ENCODE measurements at places on chromosomes 1 and 21.

GRCh38 chr1:67458663-67459062, 28.5 kb upstream of the SERBP1 start:
- DNase-seq: no peak

DNA sequence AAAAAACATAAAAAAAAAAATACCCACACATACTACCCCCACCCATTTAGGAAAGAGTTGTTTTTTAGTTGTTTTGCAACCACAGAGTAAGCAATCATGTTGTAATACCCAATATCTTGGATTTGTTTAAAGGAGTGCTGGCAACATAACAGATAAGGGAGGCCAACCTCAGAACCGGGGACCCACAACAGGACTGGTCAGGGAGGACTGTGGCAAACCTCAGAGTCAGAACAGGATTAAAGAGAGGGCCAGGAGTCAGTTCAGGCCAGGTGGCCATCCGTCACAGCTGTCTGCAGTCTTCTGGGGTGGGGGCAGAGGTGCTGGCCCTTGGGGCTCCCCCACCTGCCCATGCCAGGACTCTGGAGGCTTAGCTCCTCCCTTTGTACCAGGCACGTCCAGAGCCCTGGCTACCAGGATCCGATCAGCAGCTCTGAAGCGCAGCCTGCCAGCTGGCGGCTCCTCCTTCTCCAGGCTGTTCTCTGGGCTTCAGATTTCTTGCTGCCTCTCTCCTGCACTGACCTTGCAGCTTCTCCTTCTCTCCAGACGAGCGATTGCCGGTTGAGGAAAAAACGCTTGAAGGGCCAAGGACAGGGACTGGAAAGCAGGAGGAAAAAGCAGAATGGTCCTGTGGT, 7.9 kb downstream of the H6PD start:
- no peak for DNase-seq

DNA sequence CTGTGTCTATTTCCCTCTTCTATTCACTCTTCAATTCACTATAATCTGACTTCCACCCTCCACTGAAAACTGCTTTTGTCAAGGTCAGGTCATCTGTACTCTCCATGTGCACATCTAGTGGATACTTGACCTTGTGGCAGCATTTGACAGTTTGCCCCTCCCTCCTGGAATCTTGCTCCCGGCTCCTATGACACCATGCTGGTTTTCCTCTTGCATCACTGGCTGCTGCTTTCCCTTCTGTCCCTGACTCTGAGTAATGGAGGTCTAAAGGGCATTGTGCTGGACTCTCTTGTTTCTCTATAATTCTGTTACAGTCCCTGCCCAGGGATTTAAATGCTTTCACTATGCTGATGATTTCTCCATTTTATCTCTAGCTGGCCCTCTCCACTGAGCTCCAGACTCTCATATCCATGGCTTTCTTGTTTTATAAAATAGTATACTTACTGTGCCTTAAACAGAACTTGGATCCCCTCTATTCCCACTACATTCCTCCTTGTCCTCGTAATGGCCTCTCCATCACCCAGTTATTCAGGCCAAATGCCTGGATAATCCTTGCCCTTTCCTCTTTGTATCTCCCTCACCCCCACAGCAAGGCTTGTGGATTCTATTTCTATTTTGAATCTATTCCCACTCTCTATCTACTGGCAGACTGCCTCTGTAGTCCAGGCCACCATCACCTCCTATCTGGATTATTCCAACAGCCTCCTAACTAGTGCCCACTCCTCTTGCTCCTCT, 36.8 kb upstream of the PODN start:
- no peak for DNase-seq

DNA sequence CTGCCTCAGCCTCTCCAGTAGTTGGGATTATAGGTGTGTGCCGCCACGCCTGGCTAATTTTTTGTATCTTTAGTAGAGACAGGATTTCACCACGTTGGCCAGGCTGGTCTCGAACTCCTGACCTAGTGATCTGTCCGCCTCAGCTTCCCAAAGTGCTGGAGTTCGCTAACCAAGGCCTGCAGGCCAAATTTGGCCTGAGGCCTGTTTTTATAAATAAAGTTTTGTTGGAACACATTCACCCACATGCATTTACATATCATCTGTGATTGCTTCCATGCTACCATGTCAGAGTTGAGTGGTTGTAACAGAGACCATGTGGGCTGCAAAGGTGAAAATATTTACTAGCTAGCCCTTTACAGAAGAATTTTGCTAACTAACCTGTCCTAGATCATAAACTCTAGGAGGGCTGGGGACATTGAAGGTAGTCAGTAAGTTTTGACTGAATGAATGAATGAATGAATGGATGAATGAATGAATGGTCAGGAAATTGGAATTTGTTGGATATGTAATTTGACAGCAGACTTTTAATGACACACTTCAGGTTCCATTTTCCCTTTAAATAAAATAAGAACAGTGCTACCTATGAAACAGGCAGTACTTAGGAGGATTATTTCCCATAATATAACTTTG, 38.4 kb downstream of the ROR1 start:
- no peak for DNase-seq

DNA sequence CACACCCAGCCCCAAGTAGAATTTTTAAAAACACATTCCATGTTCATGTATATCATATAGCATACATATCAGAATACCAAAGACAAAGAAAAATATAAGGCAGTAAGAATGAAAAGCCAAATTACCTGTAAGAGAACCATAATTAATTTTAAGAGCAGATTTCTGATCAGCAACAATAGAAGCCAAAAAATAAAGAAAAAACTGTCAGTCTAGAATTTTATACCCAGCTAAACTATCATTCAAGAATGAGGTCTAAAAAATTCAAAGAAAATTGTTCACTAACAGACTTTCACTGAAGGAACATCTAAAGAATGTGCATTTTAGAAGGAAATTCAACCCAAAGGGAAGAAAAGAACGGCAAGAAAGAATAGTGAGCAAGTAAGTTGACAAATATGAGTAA, 10.6 kb upstream of the FUCA1 start:
- no peak for DNase-seq

- no peak for DNase-seq
Observed at GRCh38 chr1:97797403-97798183, 123.2 kb downstream of the DPYD start.

DNA sequence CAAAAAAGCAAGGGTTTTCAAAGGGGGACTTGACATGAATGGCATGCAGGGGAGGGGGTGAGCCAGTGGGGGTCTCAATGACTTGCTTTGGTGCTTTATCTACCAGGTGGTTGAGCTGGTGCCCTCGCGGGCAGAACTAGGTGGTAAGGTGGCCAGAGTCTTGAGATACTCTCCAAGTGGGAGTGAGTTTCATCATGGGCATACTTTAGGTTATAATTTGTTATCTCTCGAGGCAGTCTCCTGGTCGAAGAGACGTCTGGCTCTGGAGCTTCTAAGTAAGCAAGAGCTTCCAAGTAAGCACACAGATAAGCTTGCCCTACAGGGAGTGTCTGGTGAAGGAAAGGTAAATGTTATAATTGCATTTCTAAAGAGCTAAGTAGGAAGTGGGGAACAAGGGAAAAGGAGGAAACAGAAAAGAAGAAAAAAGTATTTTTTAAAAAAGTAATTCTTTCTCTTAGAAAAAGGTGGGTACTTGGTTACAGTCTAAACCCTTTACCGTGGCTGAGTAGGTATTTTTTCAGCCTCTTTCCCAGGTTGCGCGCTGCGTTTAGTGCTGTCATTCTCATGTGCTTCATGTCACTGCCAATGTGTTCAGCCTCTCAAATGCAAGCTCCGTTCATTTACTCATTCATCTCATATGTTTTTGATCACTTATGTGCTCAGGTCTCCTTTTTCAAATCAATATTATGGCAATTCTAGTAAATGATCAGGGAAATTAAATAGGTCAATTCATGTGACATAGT, 31.6 kb upstream of the DNAJC6 start:
- DNase-seq: peak; percentile 93

- DNase-seq: no peak
Observed at GRCh38 chr1:20405893-20406604, 80.0 kb downstream of the CAMK2N1 start.

- DNase-seq: peak; percentile 86
Observed at GRCh38 chr1:234842726-234843641, 233.0 kb upstream of the IRF2BP2 start.

- DNase-seq: no peak
Observed at GRCh38 chr1:119366424-119366823, 2.2 kb upstream of the HAO2 start.

DNA sequence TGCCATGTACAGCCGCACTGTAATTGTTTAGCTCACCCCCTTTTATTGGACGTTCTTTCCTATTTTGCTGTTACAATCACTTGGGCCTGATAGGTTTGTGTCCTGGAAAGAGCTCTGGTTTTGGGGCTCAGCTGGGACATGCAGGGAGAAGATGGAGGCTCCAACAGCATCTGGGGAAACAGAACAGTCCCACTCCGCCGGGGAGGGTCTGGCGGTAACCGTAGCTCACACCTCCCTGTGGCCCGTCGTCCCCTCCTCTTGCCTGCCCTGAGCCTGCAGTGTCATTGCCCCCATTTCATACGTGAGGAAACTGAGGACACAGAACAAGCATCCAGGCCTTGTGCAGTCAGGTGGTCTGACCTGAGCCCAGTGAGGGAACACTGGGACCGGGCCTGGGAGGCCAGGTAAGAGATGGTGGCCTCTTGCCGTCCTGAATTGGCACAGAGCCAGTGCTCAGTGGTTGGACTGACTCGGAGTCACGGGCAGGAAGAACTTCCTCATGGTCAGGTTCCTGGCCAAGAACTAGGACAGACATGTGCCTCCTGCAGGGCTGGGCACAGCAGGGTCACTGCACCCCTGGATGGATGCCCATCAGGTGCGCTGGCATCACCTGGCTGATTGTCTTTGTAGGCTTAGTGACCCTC, 41.8 kb downstream of the S100B start:
- DNase-seq: no peak

- DNase-seq: peak; percentile 66
Observed at GRCh38 chr1:61356016-61356415, 273.7 kb downstream of the NFIA start.

- DNase-seq: no peak
Observed at GRCh38 chr1:212201461-212201860, 83.7 kb upstream of the PPP2R5A start.

DNA sequence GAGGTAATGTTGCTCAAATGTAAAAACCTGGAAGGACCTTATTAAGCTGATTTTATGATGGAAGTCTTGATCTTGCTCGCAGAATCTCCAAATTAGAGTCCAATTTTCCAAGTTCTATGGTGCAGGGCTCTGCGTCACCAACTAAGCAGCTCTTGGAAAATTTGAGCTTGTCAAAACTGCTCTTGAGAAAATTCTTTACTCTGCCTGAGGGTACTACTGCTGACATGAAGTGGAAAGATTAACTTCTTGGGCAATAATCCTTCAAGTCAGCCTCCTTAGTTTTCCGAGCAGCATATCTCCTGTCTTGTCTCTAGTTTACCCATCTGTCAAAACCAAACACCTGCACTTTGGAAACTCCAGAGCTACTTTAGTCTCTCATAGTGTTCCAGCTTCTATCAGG, 293.7 kb downstream of the KCTD3 start:
- no peak for DNase-seq

DNA sequence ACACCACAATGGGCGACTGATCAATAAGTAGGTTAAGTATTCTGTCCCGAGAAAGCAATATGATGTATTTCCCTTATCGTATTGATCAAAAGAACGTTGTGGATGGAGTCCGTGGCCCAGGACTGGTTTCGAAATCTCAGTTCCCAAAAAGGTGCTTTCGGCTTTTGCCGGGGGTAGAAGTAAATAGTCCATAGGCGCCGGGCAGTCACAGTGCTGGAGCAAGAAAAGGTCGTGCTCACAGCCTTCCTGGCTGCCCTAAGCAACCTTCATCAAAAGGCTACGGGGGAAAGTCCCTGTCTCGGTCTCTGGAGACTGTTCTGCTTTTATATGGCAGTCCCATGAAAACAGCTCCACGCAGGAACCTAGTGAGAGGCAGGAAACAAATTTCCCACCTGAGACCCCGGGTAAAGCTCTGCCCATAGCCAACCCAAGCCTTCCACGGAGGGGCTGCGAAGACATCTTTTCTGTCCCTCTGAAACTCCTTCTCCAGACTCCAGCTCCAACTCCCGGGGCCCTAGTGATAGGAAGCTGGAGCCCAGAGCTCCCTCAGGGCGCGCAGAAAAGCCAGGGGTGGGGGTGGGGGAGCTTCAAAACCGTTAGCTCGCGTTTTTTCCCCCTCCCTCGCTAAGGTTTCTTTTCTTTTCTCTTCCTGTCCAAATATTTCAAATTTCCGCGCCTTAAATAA, 7.0 kb downstream of the CDKN2C start:
- peak; percentile 44 for DNase-seq

DNA sequence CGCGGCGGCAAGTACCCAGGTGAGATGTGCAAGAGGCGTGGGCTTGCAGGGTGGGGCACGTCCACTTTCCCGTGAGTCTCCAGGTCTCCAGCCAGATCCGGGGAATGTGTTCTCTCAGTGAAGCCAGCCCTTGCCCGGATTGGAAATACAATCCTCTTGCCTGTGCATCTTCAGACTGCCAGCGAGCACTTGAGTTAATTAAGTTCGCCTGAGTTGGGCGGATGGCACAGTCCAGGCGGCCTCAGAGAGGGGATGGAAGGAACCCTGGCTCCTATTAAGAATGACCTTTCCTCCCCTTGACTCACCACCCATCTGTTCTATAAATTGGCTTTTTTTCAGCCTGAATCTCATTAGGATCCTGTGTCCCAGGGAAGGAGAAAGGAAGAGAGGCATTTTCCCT, 33.3 kb upstream of the CNTN2 start:
- no peak for DNase-seq

GRCh38 chr1:1489231-1489630, 17.7 kb downstream of the ATAD3B start:
- no peak for DNase-seq

DNA sequence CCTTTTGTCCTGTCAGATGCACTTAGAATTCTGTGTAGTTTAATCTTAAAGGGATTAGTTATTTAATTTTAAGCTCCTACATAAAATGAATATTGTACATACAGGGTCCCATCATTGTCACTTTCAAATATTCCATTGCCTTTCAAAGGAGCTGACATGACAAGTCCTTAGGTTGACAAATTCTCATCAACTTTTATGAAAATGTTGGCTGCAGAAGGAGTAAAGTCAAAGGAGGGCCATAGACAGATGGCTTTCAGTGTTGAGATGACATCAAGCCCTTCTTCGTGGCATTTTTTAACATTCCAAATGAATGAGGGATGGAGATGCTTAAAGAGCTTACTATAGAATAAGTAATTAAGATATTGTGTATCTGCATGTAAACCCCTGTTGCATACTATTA, 15.4 kb downstream of the NFIA start:
- no peak for DNase-seq

GRCh38 chr1:183884526-183884925, 79.6 kb downstream of the RGL1 start:
- DNase-seq: no peak

DNA sequence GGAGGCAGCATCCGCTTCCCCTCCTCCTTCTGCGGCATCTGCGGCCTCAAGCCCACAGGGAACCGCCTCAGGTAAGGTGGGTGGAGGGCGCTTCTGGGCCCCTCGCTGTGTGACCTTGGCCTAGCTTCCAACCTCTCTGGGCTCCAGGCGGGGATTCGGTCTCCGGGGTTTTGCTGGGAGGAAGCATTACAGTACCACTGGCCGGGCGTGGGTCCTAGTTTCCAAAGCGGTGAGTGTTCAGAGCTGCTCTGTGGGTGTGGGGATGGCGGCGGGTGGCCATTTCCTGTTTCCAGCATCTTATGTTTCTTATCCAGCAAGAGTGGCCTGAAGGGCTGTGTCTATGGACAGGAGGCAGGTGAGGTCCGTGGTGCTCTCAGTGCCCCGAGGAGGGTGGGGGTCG, 11.6 kb downstream of the FAAH start:
- DNase-seq: no peak
